Fibroblast of pulmonary artery (primary cell): ENCODE measurements at places on chromosomes 6 and 20.

GRCh38 chr6:106688177-106688951 lies 59.0 kb downstream of the QRSL1 start:
- no peak for DNase-seq

- no peak for DNase-seq
These were observed 554.5 kb upstream of the MAP3K7 start for GRCh38 chr6:91141346-91141745.

- no peak for DNase-seq
These were observed 7.0 kb downstream of the FAM110A start for GRCh38 chr20:840503-840857.

- DNase-seq = no peak
These were observed 9.0 kb downstream of the COL21A1 start for GRCh38 chr6:56238352-56238751.

DNA sequence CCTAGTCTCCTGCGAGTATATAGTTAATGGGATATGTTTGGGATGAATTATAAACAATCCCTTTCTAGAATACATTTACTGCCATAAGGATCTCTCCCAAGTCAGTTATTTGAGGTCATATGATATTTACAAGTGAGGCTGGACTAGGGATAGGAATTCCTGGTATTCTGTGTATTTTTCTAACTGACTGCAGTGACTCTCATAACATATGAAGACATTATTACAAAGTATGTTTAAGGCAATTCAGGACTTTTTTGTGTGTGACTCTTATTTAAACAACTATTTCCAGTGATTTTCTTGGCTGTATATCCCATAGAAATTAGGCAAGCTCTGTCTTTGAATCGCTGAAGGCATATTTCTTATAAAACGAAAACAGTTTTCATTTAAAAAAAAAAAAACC lies 18.4 kb upstream of the TNFAIP3 start:
- peak; percentile 54 for DNase-seq

- no peak for DNase-seq
These were observed 477.5 kb downstream of the GJA1 start for GRCh38 chr6:121912905-121913304.

GRCh38 chr6:153966001-153966400 lies 73.0 kb upstream of the OPRM1 start:
- DNase-seq = peak; percentile 18

DNA sequence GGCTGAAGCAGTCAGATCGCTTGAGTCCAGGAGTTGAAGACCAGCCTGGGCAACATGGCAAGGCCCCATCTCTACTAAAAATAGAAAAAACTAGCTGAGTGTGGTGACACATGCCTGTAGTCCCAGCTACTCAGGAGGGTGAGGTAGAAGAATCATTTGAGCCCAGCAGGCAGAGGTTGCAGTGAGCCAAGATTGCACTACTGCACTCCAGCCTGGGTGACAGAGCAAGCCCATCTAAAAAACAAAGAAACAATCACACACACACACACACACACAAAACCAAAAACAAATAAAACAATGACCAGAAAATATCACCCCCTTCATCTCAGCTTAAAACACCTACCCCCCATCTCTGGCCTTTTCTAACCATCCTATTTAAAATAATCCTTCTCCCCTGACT lies 68.0 kb downstream of the BTBD9 start:
- DNase-seq = no peak

GRCh38 chr6:6915219-6915618 lies 192.5 kb upstream of the RREB1 start:
- peak; percentile 41 for DNase-seq

DNA sequence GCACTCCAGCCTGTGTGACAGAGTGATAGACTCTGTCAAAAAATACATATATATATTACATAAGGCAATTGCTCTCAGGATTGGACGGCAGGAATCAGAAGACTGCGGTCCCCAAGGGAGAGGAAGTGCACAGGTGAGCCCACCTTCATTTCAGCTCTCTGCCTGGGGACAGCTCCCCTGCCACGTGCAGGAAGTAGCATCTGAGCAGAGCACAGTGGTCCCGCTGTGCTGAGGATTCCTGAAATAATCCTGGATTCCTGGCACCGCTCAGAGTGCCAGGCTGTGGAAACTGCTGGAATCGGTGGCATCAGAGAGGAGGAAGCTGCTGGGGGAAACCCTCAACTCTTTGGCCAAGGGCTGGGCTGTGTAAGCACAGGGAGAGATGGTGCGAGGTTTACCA lies 27.7 kb downstream of the NFATC2 start:
- DNase-seq = no peak

DNA sequence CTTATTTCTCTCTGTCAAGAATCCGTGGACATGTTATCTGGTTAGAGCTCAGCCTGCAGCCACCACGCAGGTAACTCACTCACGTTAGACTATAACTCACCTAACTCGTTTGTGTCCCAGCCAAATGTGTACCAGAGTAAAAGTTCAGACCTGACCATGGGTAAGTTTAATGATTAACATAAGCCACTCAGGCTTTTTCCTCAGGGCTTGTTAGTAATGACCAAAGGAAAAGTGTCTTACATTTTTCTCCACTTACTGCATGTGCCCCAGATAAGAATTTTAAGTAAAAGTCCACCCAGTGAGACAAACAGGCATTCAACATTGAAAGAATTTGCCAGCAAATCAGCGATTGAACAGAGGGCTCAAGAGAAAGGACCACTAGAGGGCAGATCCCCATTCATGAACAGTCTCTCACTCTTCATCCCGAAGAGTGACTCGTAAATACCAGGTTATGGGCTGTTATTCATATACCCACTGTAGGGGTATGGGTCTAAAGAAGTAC lies at the start of gene PKHD1:
TSS of gene PKHD1 (minus strand) at position 116 of the 502 bp plus-strand sequence. CDS start 2,680 bp downstream, outside the sequence.
- no peak for DNase-seq

GRCh38 chr6:43946641-43947363 lies 176.8 kb downstream of the VEGFA start:
- no peak for DNase-seq

DNA sequence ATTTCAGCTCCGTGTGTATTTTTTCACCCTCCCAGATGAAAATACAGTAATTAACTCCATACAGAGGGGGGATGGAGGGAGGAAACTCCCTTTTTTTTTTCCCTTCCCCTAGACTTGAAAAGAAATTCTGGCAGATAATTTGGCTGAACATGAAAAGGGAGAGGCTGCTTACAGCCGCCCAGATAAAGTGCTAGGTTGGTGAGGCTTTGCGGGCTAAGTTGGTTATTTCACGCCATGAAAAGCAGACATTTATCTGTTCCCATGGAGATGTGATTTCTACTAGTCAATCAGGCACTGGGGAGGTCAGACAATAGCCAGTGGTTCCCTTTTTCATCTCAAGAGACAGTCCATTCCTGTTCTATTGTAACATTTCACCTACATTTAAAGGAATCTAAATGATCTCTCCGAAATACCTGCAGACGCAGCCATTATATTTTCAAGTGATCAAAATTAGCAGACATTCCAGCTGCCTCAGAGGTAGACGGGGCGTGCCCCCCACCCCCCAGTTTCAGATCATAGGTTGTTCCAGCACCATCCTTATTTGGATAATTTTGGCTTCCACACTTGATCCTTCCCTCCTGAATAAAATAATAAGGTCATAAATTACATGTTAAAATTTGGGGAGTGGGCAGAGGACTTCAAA lies 143.9 kb upstream of the ZNF217 start:
- DNase-seq = peak; percentile 11

- DNase-seq = no peak
These were observed 97.7 kb upstream of the KCNQ5 start for GRCh38 chr6:72524011-72524645.

DNA sequence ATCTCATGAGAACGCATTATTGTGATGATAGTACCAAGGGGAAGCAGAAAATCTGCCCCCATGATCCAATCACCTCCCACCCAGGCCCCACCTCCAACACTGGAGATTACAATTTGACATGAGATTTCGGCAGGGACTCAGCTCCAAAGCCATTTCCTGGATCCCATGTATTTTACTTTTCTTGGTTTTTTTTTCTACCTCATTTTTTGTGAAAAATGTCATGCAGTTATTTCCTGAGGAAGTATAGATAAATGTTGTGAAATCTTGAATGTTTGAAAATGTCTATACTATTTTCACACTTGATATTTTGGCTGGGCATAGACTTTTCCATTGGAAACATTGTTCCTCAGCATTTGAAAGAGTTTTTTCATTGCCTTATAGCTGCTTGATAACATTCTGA lies 9.1 kb upstream of the BRPF3 start:
- DNase-seq = peak; percentile 53

DNA sequence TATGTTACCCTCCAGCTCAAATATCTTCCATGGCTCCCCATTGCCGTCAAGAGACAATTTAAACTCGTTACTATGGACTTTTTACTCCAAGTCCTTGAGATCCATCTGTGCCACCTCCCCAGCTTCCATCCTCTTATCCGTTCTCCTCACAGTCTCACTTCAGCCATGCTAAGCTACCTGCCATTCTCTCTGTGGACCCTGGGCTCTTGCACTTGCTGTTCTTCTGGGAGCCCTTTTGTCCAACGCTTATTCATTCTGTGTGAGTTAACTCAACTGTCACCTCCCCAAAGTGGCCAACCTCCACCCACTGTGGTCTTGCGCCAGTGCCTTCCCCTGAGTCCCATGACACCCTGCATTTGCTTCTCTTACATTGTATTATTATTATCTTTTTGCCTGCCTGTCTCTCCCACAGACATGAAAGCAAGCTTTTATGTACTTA lies 132.4 kb downstream of the BCAS1 start:
- no peak for DNase-seq

- peak; percentile 64 for DNase-seq
These were observed 125.3 kb downstream of the ATXN1 start for GRCh38 chr6:16635810-16636602.
